Kidney tubule cell (primary cell): ENCODE measurements at places on chromosomes 6 and 20.

- peak; percentile 71 for DNase-seq
Observed at GRCh38 chr6:73121421-73121993, 103.8 kb downstream of the KHDC1L start.

DNA sequence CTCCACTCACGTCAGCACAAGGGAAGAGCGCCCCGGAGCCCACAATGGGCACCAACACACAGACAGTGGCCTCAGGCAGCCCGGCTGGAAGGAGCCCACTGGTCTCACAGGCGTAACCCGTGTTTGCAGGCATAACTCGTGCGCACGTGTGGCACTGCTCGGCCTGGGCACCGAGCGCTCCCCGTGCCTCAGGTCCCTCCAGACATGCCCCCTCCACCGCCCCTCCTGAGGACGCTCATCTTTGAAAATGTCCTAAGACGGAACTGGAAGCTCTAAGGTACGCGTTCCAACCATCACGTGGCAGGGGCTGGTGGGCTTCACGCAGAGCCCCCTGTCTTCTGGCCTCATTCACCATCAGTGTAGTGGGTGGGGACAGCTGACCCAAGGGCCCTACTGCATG is 44.6 kb downstream of the SSR1 start:
- no peak for DNase-seq

DNA sequence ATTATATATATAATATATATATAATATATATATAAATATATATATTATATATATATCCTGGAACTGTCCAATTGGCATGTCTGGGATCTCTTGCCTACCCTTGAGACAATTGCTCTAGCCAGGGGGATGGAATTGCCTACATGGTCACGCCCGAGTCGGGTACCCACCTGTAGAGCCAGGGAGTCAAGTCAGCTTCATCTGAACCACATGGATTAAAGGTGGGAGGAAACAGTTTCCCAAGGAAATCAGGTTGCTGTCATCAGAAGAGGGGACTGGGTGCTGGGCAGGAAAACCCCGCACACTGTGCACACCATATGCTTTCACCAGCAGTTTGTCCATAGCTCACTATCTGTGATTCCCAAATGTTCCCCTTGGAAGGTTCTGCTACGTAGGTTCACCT is 252.5 kb upstream of the NOX3 start:
- DNase-seq = no peak

DNA sequence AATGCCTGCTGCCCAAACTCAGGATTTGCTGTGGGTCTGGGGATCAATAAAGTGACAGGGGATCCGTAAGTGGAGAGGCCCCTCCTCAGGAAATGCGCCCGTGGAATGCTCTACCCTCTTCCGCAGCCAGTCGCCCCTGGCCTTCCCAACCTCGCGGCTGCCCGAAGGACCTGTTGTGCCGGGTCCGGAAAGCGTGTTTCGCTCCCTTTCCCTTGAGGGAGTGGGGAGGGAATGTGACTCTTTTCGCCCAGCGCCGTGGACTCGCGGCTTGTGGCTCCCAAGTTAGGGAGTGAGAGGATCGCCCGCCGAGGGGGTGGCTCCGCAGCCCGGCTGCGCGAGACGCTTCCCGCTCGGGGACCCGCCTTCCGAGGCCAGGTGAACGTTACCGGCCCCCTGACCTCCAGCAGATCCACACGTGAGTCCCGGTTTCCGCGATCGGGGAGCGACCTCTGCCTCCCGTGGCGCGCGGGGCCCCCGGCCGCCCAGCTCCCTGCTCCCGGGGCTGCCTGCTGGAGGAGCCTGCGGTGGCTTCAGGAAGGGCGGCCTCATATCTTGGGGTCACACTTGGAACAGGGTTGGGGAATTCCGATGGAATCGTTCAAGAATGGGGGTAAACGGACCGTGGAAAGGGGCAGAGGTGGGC is 666 bp downstream of the TPD52L1 start:
- DNase-seq = peak; percentile 58

- no peak for DNase-seq
Observed at GRCh38 chr6:56593801-56594318, 48.8 kb downstream of the DST start.

DNA sequence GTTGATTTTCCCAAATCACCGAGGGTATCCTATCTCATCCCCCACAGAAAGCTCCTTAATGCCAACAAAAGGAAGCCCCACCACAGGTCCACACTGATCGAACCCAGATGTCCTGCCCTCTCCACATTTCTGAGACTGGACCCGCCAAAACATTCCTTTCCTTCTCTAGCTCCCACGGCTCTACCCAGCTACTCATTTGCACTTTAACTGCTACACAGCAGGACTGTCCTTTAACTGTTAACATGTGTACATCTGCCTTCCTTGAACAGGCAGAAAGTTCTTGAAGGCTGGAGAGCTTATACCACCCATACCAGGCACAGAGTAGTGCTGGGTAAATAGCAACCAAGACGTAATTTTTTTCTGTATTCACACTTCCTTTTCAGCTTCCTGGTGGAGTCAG is 68.6 kb downstream of the TRMT6 start:
- DNase-seq = no peak

DNA sequence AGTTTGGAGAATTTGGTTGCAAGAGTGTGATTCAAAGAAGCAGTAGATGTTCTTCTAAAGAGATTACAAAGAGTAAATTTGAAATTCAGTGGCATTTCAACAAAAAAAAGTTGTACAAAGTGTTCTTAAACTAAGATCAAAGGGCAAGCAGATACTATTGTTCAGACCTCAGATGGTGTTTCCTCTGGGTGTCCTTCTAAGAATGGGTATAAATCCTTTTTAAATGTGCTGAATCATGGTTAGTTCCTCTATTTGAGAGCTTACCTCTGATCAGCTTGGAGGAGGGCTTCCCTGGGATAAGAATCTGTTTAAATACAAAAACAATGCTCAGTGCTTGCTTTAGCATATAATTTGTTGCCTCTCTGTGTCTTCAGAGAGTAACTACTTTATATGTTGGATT is 6.3 kb downstream of the BMP6 start:
- DNase-seq = no peak

- no peak for DNase-seq
Observed at GRCh38 chr6:136716917-136717715, 75.2 kb downstream of the MAP3K5 start.

GRCh38 chr6:125867483-125867942 is 76.8 kb downstream of the NCOA7 start:
- peak; percentile 64 for DNase-seq

- DNase-seq = no peak
Observed at GRCh38 chr6:149861603-149862423, 2.3 kb downstream of the LRP11 start.
